ENCODE measurements at places on chromosomes 2 and 18. TPM values are rescaled to one million over a fixed set of nuclear protein-coding genes. Genes with fewer than 3 reads are reported as not detected.

Gene MRO
- 0.31 TPM for polyA plus RNA-seq

Gene B4GALT6
- 6.7 TPM for polyA plus RNA-seq

GRCh38 chr2:179442206-179442605 lies 177.6 kb upstream of the SESTD1 start:
- DNase-seq, result no peak

DNA sequence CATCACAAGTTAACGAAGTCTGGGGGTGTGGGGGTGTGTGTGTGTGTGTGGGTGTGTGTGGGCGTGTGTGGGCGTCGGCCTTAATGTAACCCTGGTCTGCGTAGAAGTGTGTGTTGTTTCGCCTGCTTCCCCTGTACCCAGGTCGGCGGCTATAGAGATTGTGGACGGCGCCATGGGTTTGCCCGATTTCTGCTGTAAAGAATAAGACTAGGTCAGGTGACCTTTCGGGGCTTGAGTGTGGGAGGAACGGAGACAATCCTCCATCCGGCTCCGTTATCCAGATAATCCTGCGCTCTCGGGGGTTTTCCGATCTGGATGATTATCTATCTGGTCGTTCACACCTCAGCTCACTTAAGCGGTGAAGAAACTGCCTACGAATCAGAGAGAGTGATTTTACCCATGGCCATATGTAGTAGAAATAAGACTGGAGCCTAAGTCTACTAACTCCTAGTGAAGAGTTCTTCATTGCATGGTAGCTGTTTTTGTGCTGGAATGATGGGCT lies 543 bp downstream of the HADHB start:
- no peak for DNase-seq

- no peak for DNase-seq
Observed at GRCh38 chr2:37892436-37893114, 32.5 kb upstream of the RMDN2 start.

- no peak for DNase-seq
Observed at GRCh38 chr2:205745661-205746419, 63.5 kb downstream of the NRP2 start.

DNA sequence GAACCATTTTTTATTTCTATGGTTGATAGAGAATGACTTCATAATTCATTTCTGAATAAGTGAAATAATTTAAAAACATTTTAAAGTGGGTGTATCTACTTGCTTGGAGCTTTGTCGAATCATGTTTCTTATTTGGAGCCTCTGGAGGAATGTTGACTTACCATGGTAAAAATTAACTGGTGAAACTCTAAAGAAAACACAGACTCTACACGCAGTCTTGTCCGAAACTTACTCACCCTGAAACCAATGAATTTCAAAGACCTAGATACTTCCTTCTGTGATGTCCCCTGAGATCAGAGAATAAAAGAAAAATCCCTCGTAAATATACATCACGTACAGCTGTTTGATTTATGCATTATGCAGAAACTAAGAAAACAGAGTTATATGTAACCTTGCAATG lies 665.2 kb upstream of the NRXN1 start:
- DNase-seq, result no peak

DNA sequence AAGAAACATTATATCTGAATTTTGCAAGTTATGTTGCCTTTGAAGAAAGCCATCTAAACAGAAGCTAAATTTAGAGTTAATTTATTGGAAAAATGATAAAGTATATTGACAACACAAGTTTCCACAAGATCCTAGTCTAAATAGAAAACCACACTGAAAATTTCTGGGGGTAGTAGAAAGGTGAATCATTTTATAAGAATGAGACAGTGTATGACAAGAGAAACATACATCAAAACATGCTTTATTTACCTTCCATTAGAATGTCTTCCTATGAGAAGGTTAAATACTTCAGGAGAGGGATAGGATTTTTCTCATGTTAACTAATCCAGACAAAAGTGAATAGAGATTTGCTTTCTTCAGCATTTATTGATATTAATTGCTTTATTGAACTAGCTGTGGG lies 1389.8 kb upstream of the ZEB2 start:
- DNase-seq, result no peak

- DNase-seq, result no peak
Observed at GRCh38 chr2:238123991-238124470, 14.4 kb upstream of the KLHL30 start.

DNA sequence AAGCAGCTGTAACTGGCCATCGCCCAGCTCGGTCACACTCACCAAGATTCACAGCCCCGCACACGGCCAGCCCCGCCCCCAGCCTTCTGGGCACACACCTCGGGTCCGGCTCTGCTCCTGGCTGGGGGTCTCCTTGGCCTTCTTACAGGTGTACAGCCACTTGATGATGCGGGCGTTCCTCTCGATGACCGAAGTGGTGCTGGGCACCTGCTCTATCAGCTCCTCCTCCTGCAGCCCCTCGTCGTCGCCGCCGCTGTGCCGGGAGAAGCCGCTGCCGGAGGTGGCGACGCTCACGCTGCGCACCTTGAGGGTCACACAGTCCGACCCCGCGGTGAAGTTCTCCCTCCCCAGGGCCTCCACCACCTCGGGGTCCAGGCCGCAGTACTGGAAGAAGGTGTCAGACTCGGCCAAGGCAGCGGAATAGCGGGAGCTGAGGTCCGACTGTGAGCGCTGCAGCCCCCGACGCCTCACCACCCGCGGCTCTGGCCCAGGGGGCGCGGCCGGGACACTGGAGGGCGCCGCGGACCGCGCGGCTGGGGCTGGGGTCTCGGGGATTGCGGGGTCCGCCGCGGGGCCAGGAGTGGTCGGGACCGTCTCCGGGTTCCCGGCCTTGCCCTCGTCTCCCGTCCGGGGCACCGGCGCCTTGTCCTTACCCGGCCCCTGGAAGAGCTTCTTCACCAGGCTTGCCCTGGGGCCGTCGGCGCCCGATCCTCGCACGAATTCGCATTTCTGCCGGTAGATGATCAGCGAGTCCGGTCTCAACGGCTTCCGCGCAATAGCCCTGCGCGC lies 769 bp downstream of the FAM110C start:
- no peak for DNase-seq

Measured in A549 (cell line).